ENCODE measurements at places on chromosomes 4 and X.

DNA sequence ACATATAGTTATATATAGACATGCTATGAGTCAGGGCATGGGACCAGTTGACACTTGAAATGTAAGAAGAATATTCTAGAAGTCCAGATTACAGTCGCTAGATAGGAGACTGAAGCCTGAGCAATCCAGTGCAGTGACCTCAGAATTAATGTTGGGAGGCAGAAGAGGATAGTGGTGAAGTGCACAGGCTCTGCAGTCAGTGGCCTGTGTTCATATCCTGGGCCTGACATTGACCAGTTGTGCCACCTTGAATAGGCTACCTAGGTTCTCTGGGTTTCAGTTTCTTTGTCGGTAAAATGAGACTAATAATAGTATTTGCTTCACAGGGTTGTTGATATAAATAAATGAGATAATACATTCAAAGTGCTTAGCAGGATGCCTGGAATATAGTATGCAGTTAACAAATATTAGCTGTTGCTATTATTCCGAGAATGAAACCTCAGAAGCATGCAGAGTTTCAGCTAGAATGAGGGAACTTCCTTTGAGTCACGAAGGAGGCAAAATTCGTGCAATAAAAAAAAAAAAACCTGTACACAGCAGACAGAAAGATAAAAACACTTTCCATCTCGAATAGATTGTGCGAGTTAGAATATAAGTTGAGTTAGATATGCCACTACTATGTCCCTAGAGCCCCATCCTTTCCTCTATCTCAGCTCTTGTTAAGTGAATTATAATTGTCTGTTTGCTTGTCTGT, 4.0 kb upstream of the SH2D1A start:
- no peak for DNase-seq

DNA sequence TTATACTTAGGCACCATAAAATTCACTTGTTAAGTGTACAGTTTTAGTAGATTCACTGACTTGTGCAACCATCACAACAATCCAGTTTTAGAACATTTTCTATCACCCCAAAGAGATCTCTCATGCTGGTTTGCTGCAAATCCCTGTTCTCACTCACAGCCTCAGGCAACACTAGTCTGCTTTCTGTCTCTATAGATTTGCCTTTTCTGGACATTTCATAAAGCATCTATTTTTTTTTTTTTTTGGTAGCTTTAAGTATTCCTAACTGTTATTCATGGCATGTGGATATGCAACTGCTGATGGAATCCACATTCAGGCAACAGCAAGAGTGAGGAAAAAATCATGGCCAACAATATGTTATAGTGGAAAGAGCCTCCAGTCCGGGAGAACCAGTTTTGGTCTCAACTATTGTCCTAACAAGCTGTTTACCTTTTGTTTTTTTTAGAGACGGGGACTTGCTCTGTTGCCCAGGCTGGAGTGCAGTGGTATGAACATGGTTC, 27.0 kb upstream of the TMEM150C start:
- no peak for DNase-seq

GRCh38 chr4:80767944-80768343, 262.6 kb upstream of the BMP3 start:
- no peak for DNase-seq

- DNase-seq: no peak
Observed at GRCh38 chr4:83228231-83228630, 56.4 kb downstream of the COQ2 start.

GRCh38 chr4:54109241-54110018, 9.5 kb downstream of the GSX2 start:
- DNase-seq: no peak

DNA sequence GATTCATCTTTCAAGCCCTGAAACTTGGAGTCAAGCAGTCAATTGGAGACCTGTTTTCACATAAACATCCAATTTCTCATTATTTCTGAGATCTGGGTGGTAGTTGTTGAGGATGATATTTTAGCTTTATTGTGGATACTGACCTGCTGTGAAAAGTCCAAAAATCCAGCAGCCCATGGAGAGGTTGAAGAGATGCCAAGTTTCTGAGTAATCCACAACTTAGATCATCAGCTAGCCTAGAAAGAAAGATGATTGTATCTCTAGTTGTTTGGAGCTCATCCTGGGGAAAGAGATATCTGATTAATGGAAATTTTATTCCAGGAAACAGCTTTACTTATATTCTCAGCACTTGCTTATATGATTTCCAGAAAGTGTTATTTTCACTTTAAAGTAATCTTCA, 48.6 kb upstream of the DCX start:
- no peak for DNase-seq

- DNase-seq: no peak
Observed at GRCh38 chr4:89294573-89295269, 12.9 kb downstream of the GPRIN3 start.

GRCh38 chrX:20217906-20218305, 48.8 kb downstream of the RPS6KA3 start:
- DNase-seq: no peak

DNA sequence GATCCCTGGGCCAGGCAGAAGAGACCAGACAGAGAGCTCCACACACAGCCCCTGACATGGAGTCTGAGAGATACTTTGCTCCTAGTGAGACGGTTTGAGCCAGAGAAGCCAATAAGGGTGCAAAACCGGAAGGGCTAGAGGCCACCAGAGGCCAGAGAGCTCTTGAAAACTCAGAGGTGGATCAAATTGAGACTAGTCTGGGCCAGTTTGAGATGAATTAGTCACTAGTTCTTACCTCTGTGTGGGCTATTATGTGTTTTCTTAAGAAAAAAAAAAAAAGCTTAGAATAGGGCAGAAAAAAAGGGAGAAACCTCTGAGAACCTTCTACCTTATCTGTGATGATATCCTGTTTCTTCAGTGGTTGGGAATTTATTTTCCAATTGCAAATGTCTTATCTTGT, 110.4 kb upstream of the EDNRA start:
- no peak for DNase-seq

- DNase-seq: no peak
Observed at GRCh38 chr4:48133669-48134068, 381 bp downstream of the TXK start.

DNA sequence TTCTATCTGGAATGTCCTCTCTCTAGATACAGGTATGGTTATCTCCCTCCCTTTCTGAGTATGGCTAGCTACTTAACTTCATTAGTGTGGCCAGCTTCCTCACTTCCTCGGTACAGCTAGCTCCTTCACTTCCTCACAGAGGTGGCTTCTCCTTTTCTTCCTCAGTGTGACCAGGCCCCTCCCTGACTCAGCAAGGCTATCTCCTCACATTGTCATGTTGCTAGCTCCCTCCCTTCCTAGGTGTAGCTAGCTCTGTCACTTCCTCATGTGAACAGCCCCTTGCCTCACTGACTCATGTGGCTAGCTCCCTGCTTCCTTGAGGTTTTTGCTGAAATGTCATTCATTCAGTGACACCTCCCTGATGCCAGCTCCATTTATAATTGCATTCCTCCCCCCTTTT, 67.3 kb upstream of the DDIT4L start:
- no peak for DNase-seq

DNA sequence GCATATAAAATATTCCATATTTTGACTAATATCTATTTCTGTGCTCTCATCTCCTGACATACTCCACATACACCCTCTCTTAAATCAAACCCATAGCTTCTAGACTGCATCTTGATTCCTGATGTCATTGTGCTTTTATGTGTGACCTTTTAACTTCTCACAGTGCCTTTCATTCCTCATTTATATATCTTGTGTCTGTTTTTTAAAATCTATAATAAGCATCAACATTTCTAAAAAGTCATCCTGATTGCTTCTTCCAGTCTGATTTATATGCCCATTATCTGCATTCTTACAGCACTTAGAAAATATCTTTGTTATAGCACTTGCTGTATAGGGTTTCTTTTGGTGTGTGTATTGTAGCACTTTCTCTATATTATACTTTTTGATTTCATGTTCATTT, 190.1 kb upstream of the ITM2A start:
- DNase-seq: no peak

DNA sequence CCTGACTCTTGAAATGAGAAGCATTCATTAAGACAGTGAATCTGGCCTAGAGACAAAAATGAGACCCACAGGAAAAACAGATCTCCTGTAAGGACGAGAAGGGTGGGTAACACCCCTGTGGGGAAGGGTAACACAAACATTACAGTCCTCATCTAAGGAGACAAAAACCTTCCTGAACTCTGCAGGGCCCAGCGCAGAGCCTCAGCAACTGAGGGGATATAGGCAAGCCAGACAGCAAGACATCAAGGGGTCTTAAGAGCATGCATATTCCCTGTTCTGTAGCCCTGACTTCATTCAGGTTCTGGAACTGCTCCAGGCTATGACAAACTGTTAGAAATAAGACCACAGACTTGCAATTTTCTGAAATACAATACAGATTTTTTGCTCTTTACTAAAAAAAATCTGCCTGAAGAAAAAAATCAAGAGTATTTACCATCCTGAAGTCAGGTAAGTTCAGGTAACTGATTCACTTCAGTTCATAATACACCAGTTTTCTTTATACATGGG, 15.5 kb downstream of the COX18 start:
- DNase-seq: no peak
